ENCODE measurements at places on chromosomes 1 and 21.

- no peak for DNase-seq
Observed at GRCh38 chr1:44542420-44543063, 131.7 kb downstream of the TMEM53 start.

DNA sequence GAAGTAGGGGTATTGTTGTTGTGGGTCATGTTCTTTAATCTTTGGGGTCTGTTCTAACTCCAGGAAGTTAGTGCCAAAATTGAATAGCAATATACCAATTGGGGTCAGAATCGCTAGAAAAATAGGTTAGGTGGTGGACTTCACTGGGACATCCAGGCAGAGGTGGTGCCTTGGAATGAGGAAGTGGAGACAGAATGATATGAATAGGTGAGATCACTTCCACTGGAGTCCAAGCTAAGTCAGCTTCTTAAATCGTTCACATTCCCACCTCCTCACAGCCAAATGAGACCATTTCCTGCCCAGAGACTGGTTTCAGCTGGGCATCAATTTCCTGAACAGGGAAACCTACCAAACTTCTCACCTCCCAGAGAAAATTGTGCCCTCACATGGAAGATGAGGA, 137.8 kb upstream of the RAB4A start:
- no peak for DNase-seq

- no peak for DNase-seq
Observed at GRCh38 chr1:228938537-228938901, 203.2 kb downstream of the RHOU start.

DNA sequence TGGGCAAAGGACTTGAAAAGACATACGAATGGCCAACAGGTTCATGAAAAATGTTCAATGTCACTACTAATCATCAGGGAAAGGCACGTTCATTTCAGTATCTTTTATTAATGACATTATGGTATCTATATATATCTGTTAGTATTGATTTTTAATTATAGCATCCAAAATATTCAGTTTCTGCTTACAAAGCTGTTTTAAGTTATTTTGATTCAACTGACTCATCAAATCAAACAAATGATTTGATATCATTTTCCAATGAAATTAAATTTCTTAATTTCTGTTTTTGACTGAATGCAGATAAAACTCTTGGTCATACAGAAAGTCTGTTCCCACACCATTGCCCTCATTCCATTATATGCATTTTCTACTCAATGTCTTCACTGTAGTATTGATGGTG, 315.9 kb downstream of the PDE4B start:
- no peak for DNase-seq

DNA sequence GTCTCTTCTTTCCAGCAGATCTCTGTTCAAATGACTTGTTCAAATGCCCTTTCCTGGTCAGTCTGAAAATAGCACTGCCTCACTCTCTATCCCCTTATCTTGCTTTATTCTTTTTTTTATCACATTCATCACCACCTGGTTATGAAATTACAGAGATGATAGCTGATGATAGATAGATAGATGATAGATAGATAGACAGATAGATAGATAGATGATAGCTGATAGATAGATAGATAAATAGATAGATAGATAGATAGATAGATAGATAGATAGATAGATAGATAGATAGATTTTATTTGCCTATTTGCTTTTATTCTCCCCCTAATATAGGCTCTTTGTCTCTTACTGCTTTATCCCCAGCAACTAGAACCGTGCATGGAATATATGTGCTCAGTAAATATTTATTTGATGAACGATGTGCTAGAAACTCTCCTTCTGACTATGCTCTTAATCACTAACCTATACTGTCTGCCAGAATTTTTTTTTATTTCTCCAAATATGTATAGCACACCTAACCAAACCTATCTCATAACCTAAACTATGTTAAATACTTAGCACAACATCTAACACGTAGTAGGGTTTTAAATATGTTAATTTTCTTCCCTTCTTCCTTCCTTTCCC, 372.8 kb upstream of the DUSP10 start:
- no peak for DNase-seq

- peak; percentile 56 for DNase-seq
Observed at GRCh38 chr1:150464422-150464826, 22.8 kb upstream of the TARS2 start.

GRCh38 chr1:11929849-11930248, 3.6 kb upstream of the KIAA2013 start:
- DNase-seq = no peak

DNA sequence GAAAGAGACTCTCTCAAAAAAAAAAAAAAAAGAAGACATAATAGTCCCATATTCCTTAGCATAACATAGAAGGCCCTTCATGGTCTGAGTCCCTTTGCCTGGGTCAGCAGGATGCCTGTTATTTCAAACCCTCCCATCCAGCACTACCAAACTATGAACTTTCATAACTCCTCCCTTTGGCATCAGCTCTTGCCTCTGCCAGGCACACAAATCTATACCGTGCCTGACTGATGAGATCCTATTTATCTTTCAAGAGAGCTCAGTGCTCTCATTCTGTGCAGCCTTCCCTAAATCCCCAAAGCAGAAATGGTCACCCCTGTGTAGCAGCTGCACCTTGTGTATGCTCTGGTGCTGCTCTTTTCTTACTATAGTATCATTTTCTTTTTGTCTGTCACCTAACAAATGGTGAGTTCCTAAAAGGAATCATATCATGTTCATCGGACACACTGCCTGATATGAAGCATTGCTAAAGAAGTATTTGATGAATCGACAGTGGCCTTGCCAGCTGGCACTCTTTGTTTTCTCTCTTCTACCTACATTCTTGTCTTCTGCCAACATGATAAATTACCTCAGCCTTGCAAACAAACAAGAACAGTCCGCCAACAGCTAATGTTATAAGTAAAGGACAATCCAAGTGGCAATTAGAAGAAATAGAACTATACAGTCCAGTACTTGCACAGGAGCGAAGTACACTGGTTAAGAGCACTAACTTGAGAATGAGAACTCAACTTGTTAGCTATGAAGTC, 29.9 kb downstream of the FMO4 start:
- DNase-seq = no peak

- DNase-seq = no peak
Observed at GRCh38 chr1:215241451-215241850, 158.9 kb downstream of the KCNK2 start.

DNA sequence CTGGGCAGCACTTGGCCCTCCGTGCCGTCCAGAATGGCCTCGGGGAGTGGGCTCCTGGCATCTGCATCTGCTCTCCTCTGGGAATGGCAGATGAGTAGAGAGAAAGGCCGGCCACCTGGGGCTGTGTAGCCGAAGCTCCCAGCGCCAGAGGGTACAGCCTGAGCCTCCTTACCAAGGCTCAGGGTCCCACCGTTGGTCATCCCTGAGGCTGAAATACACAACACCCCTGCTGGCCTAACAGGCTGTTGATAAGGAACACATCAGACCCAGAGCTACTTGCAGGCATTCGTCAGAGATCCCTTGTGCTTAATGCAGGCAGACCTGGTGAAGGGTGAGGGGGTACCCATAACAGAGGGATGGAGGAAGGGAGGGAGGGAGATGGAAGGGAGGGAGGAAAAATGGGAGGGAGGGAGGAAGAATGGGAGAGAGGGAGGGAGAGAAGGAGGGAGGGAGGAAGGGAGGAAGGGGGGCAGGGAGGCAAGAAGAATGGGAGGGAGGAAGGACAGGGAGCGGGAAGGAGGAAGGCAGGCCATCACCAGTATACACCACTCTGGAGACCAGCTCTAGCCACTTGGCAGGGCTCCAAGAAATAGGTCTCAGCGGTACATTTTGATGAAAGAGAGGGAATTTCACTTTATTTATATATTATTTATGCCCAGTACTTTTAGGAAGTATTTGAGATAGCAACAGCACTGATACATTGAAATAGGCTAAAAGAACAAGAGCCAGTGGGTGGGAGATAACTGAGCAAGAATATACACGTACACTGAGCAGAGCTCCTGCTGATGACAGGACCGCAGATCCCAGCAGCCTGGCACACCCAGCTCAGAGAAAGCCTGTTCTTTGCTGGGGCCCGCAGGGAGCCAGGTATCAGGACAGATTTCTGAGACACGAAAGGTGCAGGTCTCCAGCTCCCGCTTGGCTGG, 315.0 kb upstream of the VAMP3 start:
- DNase-seq = no peak

GRCh38 chr1:203126866-203127665, 460 bp upstream of the ADORA1 start:
- no peak for DNase-seq

DNA sequence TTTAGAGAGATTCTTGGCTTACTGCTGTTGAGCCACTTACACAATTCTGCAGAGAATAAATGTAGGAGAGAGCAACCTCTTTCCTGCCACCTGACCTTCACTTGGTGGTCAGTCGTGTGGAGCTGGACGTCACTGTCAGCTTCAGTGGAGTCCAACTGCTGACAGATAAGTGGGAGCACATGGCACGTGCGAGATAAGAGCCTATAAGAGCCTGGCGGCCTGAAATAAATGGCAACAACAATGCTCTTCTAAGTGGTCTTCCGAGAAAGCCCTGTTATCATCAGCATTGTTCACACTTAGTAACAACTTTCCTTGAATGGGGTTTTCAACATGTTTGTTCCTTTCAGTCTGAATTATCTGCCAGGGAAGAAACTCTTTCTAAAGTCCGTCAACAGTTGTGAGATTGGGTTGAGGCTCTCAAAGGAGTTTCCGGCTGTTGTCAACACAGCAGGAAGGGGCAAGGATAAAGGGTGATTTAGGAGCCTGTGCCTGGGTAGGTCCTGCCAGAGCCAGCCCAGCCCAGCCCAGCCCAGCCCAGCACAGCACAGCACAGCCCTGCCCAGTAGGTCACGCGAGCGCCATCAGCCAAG, 57.2 kb upstream of the RUNX1 start:
- DNase-seq = no peak

DNA sequence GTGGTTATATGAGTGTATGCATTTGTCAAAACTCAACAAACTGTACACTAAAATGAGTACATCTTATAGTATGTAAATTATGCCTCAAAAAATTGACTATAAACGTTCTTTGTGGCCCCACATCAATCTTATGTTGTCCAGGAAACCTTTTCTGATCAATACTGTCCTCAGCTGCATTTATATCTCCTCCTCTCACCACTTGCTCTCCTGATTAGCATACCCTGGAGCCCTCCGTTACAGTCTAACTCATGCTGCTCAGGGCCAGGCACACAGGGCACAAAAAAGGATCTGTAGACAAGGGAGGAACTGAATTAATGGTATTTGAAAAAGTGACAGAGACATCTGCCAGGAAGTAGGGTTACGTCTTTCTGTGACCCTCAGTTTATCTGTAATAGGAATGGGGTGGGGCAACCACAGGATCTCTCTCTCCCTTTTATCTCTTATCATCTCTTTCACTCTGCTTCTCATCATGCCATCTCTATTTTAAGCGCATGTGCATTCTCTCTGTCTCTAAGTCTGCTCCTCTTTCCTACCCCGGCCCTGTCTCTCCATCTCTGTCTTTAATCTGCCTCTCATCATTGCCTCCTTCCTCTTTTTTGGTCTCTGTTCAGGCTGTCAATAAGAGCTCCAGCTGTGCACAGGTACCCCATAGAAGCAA, 7.0 kb upstream of the TAL1 start:
- DNase-seq = no peak

GRCh38 chr21:27023186-27023585, 56.3 kb upstream of the ADAMTS5 start:
- DNase-seq = no peak
